Kidney epithelial cell (primary cell): ENCODE measurements at places on chromosomes 3 and 15. TPM values are rescaled to one million over a fixed set of nuclear protein-coding genes. Genes with fewer than 3 reads are reported as not detected.
A peak's percentile ranks its signal among the peaks of the same experiment; 100 is the strongest.

GRCh38 chr3:168077091-168077490, 18.6 kb downstream of the GOLIM4 start:
- no peak for DNase-seq

DNA sequence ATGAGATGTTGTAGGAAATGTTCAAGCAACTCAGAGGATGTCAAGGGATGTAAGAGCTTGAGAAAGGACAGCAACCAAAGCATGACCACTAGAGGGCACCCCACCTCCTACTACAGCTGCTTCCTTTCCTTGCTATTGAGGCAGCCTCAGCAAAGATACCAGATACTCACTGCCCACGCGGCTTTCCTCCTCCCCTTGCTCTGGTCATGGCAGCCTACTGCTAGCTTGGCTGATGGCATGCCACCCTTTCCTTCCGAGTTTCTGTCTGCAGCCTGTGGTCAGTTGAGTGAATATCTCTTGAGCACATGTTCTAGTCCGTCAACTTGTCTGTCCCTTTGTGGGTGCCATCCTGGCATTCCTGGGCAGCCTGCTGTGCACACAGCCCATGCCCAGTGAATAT, 4.4 kb upstream of the CXCR6 start:
- DNase-seq = peak; percentile 70

GRCh38 chr3:11600501-11601282, 43.0 kb downstream of the VGLL4 start:
- DNase-seq = peak; percentile 99

GRCh38 chr3:129312021-129312639, 33.5 kb downstream of the HMCES start:
- no peak for DNase-seq

DNA sequence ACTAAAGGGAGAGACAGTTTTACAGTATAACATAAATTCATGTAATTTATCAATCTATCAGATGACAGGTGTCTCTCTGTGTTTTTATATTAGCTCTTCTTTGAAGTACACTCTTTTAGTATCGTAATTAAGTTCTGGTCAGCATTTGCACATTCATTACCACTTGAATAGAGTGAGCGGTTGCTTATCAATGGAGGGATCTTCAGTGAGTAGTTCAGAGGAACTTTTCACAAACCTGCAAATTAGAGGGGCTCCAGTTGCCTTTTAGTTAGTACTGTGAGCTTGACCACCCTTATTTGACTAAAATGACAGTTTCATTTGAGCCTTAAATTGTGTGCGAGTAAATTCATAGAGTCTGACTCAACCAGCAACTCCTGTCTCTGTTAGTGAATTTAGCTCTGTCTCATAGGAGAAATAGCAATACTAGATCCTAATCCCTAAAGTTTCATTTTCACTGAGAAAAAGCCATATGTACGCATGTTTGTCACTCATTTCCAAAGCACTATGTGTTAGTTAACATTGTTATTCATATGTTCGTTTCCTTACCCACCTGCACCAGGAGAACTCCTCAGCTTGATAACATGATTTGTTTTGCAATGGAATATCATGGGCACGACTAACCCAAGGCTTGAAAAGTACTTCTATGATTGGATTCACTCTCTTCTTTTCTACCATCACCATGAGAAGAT, 57.5 kb upstream of the ZBED2 start:
- no peak for DNase-seq

DNA sequence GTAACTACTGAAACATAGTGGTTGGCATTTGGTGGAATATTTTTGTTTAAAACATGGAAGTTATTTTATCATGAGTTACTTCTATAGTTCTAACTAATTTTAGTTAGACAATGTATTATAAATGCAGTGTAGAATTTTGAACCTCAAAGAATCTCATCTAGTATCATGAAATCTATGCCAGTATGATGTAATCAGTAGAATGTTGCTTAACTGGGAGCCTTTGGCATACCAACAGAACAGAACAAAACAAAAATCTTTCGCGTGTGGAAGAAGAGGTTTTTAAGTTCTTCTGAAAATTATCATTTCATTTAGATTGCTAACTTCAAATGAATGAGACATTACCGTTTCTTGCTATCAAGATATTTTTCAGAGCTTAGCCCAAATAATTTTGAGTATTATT, 98.4 kb upstream of the LRRFIP2 start:
- DNase-seq = no peak

DNA sequence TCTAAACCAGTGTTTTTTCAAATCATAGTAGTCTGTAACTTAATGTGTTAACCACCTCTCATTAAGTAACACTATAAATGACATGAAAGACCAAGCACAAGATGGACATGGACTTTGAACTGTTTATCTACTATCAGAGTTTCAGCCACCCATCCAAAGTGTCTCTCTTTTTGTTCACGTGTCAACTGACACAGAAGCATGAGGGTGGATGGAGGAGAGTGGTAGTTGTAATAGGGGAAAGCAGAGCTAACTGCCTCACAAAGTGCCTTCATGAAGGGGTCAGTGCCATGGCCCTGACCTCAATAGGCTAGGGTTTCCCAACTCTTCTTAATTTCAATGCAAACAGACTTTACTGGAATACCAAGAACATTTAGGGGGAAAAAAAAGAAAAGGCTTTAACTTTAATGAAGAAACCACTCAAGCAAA, 32.1 kb upstream of the TRPM7 start:
- DNase-seq = no peak

DNA sequence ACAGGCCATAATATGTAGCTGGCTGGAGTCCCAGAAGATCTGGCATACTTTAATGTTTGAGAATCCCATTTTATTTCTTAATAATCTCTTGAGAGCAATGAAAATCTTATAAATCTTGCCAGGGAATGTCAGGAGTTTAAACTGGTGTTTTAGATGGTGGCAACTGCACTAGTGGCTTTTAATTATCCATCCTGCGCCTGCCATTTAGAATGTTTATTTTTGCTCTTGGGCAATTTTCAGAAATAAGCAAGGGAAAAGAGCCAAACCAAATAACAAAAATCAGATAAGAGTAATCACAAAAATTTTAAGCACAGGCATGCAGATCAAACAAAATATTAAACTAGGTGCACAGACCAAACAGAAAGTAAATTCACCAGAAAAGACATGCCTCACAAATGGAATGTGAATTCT, 41.9 kb upstream of the UBP1 start:
- DNase-seq = no peak

DNA sequence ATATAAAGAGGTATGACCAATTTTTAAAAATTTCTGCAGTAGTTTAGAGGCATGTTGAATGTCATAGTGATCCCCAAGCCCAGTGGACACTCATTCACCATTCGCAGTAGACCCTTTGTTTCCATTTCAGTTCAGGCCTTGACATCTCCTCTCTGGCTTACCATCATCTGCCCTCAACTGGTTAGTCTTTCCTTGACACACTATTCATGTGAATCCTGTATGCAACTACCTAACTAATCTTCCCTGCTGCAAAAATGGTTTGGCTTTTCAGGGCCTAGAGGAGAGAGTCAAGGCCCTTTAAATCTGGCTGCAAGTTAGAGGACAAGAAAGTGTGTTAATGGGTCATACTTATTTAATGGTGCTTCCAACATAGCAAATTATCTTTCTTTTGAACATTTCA, 10.9 kb downstream of the APH1B start:
- DNase-seq = no peak

DNA sequence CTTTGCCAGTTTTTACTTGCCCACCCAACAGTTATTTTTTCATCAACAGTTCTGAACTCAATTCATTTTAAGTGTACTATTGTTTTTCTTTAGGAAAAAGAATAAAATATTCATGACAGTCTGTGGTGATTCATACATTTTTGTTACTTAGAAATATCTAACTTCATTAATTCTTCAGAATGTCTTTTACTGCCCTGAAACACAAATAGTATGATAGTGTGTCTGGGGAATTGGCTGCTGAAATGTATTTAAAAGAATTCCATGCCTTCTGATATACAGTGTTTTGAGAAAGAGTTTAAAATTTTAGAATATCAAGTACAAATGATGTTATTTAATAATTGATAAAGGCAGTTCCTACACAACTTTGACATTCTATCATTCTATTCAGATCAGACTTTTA, 854.1 kb downstream of the NAALADL2 start:
- DNase-seq = no peak

DNA sequence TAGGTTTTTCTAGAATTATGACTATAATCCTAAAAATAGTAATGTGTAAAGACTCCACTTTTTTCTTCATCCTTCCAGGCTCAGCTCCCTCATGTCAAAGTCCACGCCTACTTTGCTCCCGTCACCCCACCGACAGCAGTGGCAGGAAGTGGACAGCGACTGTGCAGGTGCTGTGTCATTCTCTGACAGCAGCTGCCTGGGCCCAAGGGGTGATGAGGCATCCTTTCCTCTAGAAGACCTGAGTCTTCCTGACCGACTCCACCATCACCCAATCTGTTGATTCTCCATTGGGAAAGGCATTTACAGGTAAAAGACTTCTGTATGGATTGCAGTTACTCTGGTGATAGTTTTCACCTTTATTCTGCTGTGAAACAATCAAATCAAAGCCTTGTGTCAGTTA, 54.8 kb downstream of the UBP1 start:
- DNase-seq = no peak

DNA sequence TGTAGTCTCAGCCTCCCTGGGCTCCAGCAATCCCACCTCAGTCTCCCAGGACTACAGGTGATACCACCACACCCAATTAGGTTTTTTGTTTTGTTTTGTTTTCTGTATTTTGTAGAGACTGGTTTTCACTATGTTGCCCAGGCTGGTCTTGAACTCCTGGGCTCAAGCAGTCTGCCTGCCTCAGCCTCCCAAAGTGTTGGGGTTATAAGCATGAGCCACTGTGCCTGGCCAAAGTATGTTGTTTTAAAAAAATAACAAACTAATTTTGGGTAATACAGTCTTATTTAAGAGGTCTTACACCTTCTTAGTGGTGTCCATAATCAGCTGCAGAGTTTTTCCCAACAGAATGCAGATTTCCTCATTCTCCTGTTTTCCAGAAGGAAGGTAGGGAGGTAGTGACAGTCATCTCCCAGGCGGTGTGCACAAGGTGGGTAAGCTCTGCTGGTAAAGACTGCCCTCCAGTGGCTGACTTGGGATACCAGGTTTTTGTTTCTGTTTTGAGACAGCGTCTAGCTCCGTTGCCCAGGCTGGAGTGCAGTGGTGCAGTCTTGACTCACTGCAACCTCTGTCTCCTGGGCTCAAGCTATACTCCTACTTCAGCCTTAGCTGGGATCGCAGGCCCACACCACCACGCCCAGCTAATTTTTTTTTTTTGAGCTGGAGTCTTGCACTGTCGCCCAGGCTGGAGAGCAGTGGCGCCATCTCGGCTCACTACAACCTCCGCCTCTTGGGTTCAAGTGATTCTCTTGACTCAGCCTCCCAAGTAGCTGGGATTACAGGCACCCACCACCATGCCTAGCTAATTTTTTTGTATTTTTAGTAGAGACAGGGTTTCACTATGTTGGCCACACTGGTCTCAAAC, 58.4 kb downstream of the MAP6D1 start:
- DNase-seq = no peak

- DNase-seq = no peak
Observed at GRCh38 chr3:192906940-192907339, 10.7 kb downstream of the MB21D2 start.

DNA sequence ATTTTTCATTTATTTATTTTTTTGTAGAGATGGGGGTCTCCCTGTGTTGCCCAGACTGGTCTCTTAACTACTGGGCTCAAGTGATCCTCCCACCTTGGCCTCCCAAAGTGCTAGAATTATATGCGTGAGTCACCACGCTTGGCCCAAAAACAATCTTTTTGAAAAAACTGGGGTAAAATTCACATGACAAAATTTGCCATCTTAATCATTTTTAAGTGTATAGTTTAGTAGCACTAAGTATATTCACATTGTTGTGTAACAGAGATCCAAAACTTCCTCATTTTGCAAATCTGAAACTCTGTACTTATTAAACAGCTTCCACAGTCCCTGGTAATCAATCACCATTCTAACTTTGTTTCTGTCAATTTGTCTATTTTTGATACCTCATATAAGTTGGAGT, 5.2 kb downstream of the SNX1 start:
- DNase-seq = no peak

DNA sequence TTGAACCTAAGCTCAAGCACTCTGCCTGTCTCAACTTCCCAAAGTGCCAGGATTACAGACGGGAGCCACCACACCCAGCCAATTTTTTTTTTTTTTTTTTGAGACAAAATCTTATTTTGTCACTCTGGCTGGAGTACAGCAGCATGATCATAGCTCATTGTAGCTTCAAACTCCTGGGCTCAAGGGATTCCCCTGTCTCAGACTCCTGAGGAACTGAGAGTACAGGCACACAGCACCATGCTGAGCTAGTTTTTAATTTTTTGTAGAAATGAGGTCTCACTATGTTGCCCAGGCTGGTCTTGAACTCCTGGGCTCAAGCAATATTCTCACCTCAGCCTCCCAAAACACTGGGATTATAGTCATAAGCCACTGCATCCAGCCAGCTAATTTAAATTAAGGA, 36.8 kb upstream of the SUCLG2 start:
- DNase-seq = no peak

DNA sequence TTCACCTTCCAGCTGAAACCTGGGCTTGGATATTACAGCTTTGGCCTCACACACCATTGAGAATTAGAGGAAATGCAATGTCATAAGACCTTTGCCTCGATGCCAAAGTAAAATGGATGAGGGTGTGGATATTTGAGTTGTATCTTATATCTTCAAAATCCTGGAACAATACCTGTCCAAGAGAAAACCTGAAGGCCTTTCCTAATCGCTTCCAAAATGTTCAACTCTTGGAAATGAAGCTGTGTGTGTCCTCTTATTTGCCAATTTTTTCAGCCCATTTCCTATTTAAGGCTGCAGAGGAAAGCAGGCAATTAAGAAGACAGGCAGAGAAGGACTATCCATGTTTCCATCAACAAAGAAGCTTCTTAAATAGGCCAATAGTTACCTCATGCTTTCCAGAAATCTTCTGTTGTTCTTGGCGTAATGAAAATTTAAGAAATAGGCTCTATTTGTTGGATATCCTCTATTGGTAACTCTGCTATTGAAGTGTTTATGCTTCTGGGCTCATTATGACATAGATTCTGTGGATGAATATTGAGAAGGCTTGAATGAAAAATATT, 99.5 kb upstream of the ZBTB20 start:
- DNase-seq = no peak

DNA sequence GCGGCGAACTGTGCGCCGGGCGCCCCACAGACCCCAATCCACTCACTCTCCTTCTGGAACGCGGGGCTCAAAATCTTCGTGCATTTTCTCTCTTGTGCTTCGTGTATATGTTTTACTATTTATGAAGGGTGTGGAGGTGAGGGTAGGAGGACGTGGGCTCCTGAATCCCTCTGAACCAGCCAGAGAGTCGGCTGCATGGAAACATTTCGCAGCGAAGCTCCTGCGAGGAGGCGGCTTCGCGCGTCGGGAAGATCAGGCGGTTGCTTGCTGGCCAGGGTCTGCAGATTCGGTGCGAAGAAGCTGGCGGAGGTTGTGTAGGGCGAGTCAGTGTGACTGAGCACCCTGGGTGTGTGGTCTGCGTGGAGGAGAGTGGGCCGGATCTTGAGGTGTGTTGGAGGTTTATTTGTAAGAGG, 1.1 kb downstream of the CNTN4 start:
- DNase-seq = no peak

SLC25A26 gene
- total RNA-seq = 26.5 and 41.2 TPM in 2 replicates

GP9 gene
- total RNA-seq = not detected in 2 replicates

CDCP1 gene
- 82.0 and 92.1 TPM in 2 replicates for total RNA-seq

GOLGA6A gene
- total RNA-seq = not detected in 2 replicates
